NCI-H1436 (cell line): ENCODE measurements at places on chromosomes 5 and 9.

- no peak for DNase-seq
Measured at GRCh38 chr9:85264695-85265094, 477.1 kb downstream of the AGTPBP1 start.

GRCh38 chr5:133870661-133871060 lies 97.8 kb downstream of the C5orf15 start:
- no peak for DNase-seq

DNA sequence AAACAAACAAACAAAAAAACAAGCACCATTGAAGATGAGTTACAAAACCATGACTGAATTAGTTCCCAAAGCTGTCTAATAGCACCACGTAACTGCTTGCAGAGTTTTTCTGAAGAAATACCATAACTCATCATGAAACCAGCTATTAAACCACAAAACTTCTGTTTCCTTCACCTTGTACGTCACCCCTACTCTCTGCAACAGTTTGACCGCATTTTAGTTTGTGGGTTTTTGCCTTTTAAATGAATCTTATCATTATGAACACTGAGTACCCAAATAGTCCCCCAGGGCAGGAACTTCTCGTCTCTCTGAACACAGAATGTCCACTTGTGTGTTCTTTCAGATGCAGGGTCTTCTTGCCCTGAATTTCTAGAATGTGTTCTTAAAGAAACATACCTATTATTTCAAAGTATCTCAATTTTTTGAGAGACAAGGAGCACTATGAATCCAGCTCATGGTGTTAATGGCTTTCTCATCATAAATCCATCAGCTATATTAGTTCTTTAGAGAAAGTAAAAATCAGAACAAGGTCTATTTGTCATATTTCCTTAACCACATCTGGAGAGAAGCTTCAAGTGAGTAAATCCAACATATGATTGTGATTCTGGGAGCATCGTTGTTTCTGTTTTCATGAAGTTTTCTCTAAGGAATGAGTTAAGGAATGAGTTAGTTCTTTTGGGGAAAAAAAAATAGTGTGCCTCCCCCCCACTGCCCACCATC lies 210.6 kb downstream of the AUH start:
- DNase-seq = no peak

GRCh38 chr5:113089653-113090335 lies 113.2 kb downstream of the DCP2 start:
- no peak for DNase-seq

DNA sequence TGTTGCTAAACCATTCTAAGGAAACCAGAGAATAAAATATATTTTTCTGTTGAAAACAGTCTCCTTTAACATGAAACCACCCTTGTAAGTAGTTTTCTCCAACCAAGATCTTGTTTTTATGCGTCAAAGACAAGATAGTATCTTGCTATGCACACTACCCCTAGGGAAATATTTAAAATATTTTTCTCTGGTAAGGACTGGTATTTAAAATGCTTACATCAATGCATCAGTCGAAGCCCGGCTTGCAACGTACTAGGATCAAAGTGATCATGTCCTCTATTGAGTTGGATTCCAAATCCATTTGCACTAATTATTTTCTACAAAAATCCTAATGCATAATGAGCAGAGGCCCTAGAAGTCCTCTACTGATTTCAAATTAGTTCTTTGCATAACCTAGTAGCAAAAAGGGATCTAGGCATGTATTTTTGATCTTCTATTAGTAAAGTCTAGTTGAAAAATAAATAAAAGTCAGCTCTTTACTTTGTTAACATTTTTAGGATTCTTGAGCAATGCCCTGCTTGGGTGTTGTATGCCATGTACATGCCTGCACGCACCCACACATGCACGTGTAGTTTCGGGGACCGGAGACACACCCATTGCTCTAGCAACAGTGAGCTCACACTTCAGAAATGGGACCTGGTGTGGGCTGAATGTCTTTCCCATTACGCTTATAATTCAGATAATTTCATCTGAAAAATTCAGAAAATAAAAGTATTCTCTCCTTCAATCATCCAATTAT lies 165.0 kb upstream of the GPR151 start:
- DNase-seq = no peak

- no peak for DNase-seq
Measured at GRCh38 chr5:79827159-79827629, 137.6 kb downstream of the CMYA5 start.

GRCh38 chr5:96331210-96331609 lies 101.8 kb downstream of the PCSK1 start:
- DNase-seq = no peak

DNA sequence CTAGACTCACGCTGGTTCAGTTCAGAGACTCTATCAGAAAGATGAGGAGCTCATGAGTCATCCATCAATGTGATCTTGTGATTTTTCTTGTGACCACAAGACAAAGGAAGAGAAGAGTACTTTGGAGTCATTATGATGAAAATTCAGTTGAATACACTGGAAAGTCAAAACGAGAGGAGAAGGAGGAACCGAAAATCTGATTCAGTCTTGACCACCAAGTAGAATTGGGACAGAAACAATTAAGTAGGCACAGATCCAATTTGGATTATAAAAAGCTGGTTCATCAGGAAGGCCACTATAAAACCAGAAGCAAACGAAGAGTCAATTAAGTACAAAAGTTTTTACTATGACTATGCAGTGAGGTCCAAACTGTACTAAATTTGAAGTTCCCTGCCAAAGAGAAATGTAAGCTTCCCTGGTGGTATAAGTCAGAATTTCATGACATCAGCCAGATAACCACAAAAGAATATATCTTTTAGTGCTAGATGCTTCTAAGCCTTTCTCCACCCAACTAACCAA lies 90.9 kb downstream of the THBS4 start:
- DNase-seq = no peak

DNA sequence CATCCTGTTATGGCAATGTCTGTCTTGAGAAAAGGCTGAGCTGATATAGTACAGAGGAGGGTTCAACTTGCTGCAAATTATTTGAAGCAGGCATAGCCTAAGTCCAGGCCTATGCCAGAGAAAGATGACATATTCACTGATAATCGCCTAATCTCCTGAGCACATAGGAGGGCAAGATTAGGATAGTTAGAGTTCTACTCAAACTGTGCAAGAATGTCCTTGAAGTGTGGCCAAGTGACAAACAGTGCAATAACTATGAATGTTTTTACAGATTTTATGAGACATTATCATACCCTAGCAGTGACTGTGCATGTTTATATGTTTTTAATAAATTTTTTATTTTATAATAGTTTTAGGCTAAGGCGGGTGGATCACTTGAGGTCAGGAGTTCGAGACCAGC lies 96.2 kb downstream of the TSSK1B start:
- no peak for DNase-seq

GRCh38 chr9:6997330-6997729 lies 239.6 kb downstream of the KDM4C start:
- no peak for DNase-seq

DNA sequence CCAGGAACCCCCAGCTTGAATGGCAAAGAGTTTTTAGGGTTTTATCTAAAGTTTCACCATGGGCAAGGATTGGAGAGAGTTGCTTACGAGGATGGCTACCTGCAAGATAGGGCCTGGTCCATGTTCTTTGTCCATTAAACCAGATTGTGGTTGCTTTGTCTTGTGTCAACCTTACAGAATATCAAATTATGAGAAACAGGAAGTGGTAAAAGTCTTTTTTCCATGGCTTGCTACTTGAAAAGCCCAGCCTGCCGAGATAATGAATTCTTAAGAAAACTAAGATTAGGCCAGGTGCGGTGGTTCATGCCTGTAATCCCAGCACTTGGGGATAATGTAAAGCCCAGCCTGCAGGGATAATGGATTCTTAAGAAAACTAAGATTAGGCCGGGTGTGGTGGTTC lies 24.4 kb downstream of the ZNF474 start:
- DNase-seq = no peak

- DNase-seq = no peak
Measured at GRCh38 chr9:17799369-17799768, 220.5 kb downstream of the SH3GL2 start.

DNA sequence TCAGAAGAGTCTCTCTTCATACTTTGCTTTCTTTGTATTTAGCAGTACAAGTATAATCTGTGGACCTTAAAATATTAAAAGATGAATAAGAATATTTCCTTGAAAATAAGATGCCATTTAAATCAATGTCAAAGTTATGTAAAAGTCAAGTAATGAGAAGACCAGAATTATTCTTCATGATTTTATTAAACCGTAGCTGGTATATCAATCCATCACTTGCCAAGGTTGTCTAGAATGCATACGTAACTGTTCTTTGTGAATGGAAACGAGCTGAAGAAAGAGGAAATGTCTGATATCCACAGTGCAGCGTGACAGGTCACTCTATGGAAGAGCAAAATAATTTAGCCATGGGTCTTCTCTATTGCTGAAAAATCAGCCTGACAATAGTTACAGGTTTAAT lies 488.7 kb upstream of the CCNG1 start:
- no peak for DNase-seq

- no peak for DNase-seq
Measured at GRCh38 chr9:72855890-72856523, 96.8 kb downstream of the ALDH1A1 start.

- DNase-seq = no peak
Measured at GRCh38 chr9:37286530-37287175, 135.8 kb upstream of the GRHPR start.

- no peak for DNase-seq
Measured at GRCh38 chr9:135501261-135502167, 1.0 kb downstream of the MRPS2 start.

- no peak for DNase-seq
Measured at GRCh38 chr5:133792655-133793054, 175.8 kb downstream of the C5orf15 start.

DNA sequence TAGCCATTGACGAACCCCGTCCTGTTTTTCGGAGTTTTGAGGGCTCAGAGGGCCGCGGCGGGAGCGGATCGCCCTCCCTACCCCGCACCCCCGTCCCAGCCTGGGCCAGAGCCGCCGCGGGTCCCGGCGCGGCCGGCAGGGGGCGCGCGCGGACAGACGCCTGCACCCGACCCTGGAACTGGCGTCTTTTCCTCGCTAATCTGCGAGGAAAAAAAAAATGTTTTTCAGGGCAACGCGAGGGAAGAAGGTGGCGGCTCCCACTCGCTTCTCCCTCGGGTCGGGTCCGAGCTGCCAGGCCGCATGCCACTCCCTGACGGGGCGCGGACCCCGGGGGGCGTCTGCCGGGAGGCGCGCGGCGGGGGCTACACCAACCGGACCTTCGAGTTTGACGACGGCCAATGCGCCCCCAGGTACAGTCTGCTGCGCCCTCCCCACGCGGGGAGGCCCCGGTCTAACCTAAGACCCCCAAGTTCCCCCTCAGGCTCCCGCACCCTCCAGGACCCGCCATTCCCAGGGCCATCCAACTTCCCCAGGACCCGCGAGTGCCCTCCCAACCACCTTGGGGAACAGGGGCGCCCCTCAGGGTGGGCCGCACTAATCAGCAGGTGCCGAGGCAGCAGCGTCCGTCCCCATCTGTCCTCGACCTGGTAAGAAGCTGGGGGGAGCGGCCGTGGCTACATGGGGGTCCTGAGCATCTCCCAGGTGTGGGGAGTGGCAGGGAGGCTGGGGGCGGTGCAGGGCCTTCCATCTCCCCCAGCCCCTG lies at the start of gene KCNT1:
KCNT1 (plus strand) TSS at position 227 of the 763 bp plus-strand sequence; CDS start at position 301, 74 bp downstream.
- peak; percentile 31 for DNase-seq

DNA sequence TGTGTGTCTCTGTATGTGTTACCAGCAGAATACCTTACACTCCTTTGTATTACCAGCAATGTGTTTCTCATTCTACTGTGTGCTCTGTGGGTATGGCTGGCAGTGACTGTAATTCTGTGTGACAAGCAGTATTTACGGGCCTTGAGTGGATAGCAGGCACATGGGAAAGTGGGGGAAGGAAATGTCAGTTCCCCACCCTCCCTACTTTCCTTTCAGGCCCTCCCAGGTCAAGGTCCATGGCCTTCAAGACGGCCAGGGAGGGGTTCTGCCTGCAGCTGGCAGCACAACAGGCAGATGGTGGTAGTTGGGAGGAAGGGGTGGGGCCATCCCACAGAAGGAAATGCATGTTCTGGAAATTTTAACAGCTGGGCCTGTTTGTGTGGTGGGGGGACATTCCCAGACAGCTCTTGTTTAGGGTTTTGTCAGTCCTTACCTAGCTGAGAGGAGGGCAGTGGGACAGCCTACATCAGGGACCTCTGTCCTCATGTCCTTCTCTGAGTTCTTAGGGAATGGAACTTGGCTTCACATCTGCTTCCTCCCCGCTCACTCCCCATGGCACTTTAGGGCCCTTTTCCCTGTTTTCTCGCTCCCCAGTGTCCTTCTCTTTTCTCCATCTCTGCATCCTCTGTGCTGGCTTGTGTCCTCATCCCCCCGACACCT lies 14.6 kb upstream of the TNIP1 start:
- DNase-seq = no peak

DNA sequence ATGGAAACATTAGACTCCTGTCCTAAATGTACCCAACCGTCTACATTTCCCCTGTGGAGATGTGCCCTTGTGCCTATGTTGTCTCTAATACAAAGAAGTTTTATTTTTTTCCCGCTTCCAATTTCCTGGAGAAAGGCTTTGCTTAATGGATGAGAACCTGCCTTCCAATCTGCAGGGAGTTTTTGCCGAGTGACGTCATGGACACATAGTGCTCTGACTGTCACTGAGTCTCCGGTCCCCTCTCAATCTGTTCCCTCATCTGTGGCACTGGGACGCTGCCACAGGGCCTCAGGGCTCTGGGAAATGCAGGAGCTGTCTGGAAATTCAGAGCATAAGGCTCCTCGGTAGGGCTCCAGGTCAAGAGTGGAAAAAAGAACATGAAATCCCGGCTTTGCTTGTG lies 144.8 kb downstream of the PDZD2 start:
- DNase-seq = no peak

DNA sequence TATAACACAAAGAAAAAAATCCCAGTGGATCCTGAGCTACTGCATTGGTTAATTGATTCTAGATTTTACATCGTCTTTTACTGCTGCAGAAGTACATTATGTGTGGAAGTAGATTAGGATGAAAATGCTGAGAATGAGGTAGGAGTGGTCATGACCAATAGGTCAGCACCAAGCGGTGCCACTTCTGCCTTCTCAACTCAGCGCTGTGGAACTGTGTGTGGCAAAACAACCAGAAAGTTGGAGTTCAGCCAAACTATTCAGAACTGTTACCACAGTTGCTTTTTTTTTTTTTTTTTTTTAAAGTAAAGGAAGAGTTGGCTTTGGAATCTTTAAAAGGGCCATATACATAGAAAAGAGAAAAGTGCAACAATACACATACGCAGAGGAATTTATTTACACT lies 24.2 kb downstream of the POU5F2 start:
- no peak for DNase-seq

DNA sequence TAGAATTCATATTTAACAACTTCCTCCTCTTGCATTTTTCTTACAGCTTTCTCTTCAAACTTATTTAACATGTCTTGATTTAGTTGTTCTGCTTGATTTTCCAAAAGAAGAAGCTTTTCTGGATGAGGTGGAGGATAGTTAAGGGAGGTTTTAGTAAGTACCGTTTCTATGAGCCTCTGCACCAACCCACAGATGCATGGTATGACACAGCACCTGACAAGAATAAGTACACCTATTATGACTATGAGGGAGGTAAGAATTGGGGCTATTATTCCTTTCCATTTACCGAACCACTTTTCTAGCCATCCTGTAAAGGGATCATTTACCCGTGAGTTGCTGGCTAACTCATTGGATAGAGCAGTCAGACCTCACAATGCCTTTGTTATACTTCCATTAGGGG lies 2.5 kb upstream of the HMGCS1 start:
- DNase-seq = peak; percentile 58

- no peak for DNase-seq
Measured at GRCh38 chr5:138936225-138936967, 61.3 kb upstream of the LRRTM2 start.
